ENCODE measurements at places on chromosomes 11 and 22.
A peak's percentile ranks its signal among the peaks of the same experiment; 100 is the strongest.

GRCh38 chr11:27008811-27009535 lies 15.1 kb downstream of the FIBIN start:
- DNase-seq: no peak

GRCh38 chr11:74418509-74418895 lies 20.3 kb upstream of the PGM2L1 start:
- DNase-seq: peak; percentile 53

DNA sequence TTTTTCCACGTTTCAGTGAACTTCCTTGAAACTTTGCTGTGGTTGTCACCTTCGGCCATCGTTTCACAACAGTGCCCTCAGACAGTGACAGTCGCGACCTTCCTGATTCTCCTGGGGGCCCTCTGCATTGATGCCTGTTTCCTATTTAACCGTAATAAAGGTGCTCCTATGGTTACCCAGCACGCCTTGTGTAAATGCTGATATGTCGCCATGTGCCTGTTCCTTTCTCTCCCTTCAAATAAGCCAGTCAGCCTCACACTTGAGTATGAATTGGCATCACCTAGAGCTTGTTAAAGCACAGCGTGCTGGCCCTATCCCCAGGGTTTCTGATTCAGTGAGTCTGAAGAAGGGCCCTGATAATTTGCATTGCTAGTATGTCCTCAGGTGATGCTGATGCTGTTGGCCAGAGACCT lies 104.8 kb downstream of the MICAL2 start:
- peak; percentile 82 for DNase-seq

- no peak for DNase-seq
Measured at GRCh38 chr11:95483339-95483738, 252.3 kb upstream of the SESN3 start.

DNA sequence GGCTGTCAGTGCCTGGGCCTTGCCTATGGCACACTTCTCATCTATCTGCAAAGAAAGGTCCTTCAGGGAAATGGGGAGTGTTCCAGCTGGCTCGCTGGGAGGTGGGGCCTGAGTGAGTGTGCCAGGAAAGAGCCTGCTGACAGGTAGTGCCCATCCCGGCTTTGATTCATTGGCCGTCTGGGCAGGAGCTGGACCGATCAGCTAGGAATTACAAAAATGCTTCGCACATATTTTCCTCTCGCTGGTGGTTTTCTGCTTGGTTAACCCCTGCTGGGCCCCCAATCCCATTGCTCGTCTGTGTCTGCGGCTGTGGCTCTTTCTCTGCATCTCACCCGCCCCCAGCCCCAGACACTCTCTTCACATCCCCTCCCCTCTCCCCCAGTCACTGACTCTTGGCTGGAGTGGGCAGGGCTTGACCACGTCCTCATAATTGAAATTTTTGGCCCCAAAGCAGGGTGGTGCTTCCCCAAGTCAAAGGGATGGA lies 10.8 kb downstream of the LIF start:
- peak; percentile 23 for DNase-seq

DNA sequence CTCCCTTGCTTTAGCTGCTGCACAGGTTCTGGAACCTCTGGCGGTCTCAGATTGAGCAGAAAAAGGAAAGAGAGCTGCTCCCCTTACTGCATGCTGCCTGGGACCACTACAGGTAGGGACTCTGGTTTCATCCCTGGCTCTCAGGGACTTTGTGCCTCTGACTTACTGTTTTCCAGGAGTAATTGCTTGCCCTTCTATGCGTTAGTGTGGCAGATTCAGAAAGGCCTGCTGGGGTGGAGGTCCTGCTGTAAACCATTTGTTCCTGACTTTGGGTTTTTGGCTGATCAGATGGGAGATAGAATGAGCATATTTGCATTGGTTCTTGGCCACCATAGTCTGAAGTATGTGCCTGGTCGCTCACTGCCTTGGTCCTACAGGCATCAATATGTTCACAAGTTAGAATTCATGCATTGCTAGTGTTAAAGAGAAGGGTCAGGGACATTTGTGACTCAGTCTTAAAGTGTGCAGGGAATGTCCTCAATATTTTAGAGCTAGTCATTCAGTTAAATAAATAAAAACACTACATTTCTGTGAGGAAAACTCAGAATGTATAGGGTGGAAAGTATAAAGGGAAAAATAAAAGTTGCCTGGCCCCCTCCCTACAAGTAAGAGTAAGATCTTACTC lies 78.0 kb downstream of the PISD start:
- no peak for DNase-seq

DNA sequence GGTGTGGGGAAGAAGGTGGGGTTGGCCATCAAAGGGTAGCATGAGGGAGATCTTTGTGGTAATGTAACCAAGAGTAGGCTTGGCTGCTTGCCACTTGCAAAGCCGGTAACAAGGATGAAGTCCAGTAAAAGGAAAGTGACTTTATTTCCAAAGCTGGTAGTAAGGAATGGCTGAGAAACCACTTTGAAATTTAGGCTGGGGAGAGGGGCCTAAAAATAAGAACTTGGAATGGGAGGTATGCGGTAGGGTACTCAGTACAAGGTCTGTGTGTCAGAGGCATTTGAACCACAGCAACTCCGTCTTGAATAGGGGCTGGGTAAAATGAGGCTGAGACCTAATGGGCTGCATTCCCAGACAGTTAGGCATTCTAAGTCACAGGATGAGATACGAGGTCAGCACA lies 216.0 kb upstream of the ISX start:
- no peak for DNase-seq

DNA sequence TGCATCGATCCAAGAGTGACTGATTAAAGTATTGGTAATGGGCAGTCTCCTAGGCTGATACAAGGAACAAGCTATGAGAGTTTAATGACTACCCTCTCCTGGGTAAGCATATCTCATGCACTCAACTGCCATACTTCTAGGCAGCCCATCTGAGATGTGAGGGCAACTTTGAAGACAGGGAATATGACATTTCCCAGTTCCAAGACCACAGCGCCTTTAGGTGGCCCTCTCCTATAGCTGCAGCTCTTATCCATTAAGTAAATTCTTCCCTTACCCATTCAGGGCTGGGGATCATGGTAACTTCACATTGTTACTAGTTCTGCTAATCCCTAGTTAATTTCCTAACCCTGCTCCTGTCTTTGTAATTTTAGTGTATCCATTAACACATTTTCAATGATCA lies 157.3 kb upstream of the CTSC start:
- DNase-seq: no peak

DNA sequence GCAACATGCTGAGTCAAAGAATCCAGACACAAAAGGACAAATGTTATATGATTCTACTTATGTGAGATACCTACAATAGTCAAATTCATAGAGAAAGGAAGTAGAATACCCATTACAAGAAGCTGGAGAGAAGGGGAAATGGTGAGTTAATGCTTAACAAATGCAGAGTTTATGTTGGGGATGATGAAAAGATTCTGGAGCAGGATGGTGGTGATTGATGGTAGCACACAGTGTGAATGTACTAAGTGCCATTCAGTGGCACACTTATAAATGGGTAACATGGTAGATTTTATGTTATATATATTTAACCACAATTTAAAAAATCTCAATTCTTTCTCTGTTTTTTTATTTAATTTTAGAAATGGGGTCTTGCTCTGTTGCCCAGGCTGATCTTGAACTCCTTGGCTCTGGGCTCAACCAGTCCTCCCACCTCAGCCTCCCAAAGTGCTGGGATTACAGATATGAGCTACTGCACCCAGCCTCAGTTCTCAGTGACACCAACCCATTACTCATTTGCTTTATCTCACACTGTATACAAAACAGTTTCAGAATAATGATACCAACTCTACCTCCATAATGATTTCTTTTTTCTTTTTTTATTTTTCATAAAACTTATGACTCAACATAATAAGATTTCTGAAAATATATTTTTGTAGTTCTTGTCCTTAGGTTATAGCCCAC lies 9.6 kb upstream of the RELA start:
- DNase-seq: no peak

GRCh38 chr11:115214644-115215234 lies 289.5 kb downstream of the CADM1 start:
- no peak for DNase-seq

DNA sequence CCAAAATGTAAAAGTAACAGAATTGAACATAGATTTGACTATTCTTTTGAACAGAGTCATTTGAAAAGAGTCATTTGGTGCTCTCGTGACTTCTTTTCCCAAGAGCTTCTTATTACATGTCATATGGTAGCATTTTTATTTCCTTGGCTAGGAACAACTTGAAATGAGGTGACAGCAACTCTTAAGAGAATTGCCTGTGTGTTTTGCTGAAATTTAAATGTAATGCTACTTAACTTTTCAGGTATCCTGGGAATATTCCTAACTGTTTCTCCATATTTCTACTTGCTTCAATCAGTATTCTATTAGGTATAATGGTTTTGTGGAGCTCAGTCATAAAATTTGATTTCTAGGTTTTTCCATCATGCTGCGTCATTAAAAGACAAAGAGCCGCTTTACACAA lies 700.7 kb downstream of the LUZP2 start:
- DNase-seq: no peak

- no peak for DNase-seq
Measured at GRCh38 chr11:61378713-61379313, 13.6 kb upstream of the TMEM216 start.

DNA sequence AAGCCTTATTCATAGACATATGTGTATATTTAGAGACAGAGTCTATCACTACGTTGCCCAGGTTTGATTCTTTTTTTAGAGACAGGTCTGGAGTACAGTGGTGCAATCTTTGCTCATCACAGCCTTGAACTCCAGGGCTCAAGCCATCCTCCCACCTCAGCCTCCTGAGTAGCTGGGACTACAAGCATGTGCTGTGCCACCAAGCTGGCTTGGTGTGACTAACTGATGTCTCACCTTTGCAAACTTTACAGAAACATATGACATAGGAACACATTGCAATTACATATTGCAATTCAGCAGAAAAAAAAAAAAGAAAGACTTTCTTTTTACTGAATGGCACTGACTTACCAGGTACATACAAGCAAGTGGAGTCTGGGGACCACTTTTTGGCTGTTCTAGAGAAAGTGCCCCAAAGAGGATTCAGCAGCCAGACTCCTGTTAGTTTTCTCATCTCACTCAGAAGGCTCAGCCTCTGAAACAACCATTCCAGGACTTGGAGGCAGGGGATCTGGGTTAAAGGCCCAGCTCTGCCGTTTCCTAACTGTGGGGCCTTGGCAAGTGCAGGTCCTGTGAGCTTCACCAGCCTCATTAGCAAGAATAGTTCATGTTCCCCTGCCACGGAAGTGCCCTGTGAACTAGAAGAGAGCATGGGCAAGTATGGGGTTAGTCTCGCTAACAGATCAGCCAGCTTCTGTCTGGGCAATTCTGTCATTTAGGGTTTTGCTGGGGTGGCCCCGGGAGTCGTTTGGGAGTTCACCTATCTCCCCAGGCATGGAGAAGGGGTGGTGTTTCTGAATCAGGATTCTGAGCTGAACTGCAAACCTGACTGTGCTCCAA lies 11.3 kb upstream of the NFAM1 start:
- DNase-seq: no peak

- DNase-seq: peak; percentile 45
Measured at GRCh38 chr11:101860696-101861427, 53.9 kb upstream of the CEP126 start.

- no peak for DNase-seq
Measured at GRCh38 chr11:71154261-71154805, 98.0 kb downstream of the SHANK2 start.
